Forelimb muscle (tissue), 1 donor: ENCODE measurements at places on chromosomes 5 and 9. TPM values are rescaled to one million over a fixed set of nuclear protein-coding genes. Genes with fewer than 3 reads are reported as not detected.

- DNase-seq = no peak
Observed at GRCh38 chr9:114853071-114853855, 47.4 kb upstream of the TNFSF15 start.

DNA sequence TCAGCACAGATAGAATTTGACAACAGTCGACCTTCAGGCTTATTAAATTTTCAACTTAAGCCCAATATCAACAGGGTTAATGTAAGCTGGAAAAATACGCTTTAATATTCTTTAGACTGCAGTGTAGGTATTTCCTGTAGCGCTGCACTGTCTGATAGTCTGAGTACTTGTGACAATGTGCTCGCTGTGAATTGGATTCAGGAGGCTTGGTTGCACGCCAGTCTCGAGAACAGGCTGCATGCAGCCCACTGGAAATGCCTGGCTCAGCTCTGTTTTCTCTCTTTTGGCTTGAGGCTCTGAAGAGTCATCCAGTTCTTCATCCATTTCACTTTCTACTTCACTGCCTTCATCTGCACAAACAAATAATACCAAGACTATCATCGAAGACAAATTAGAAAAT lies 300.9 kb downstream of the RFX3 start:
- DNase-seq = peak; percentile 47

DNA sequence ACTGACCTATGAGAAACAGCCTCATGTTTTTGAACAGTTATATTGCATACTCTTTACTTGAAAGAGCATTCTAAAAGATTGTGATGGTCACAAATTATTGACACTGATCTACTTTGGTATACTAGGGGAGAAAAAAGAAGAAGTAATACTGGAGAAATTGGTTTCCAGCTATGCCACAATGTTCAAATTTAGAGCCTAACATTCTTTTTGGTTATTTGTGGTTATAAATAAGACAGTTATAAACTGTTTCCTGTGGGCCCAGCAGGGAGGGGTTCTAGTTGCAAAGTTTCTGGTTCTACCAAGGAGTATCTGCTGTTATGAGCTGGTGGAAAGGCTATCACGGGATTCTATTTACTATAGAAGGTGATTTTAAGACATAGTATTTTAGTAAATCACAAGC lies 4.8 kb downstream of the CWC27 start:
- DNase-seq = no peak

DNA sequence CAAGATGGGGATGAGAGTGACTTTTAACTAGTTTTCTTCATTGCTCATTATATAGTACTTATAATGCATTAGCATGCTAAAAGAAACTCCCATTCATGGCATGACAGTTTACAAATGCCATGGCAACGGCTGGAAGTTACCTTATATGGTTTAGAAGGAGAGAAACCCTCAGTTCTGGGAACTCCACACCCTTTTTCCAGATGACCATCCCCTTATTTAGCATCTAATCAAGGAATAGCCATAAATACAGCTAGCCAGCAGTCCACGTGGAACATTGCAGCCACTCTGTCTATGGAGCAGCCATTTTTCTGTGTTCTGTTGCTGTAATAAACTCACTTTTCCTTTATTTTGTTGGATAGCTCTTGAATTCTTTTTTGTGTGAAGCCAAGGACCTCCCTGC lies 1137.8 kb downstream of the CDH18 start:
- DNase-seq = no peak

- no peak for DNase-seq
Observed at GRCh38 chr9:14238518-14238917, 75.4 kb downstream of the NFIB start.

- DNase-seq = no peak
Observed at GRCh38 chr5:15070907-15071306, 199.3 kb upstream of the ANKH start.

GRCh38 chr5:75551471-75551870 lies 39.8 kb downstream of the POLK start:
- DNase-seq = no peak

SURF4 gene
- polyA plus RNA-seq = 84.6 TPM

N4BP3 gene
- 24.9 TPM for polyA plus RNA-seq

- no peak for DNase-seq
Observed at GRCh38 chr5:2762744-2763532, 11.5 kb upstream of the IRX2 start.

GRM6 gene
- polyA plus RNA-seq = 0.81 TPM

GRCh38 chr5:57987552-57987951 lies 472.3 kb downstream of the PLK2 start:
- DNase-seq = no peak

THBS4 gene
- 198 TPM for polyA plus RNA-seq

GABRB2 gene
- polyA plus RNA-seq = 0.76 TPM

DNA sequence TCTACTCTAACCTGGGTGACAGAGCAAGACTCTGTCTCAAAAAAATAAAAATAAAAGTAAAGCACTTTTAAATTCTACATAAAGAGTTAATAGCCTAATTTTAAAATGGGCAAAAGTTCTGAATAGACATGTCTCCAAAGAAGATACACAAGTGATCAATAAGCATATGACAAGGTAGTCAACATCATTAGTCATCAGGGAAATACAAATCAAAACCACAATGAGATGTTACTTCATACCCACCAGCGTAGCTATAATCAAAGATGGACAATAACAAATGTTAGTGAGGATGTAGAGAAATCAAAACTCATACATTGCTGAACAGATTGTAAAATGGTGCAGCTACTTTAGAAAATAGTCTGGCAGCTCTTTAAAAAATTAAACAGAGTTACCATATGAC lies 64.1 kb downstream of the IQGAP2 start:
- DNase-seq = no peak

AHRR gene
- 5.0 TPM for polyA plus RNA-seq

GRCh38 chr5:78530342-78531096 lies 118.1 kb downstream of the LHFPL2 start:
- DNase-seq = no peak

CNTFR gene
- polyA plus RNA-seq = 44.9 TPM

- DNase-seq = no peak
Observed at GRCh38 chr5:68273717-68274409, 58.3 kb downstream of the PIK3R1 start.

NUTM2F gene
- polyA plus RNA-seq = not detected

- DNase-seq = no peak
Observed at GRCh38 chr9:137044502-137045177, 1.3 kb downstream of the NPDC1 start.

GRCh38 chr5:16983972-16984371 lies 47.9 kb upstream of the MYO10 start:
- no peak for DNase-seq

CCDC192 gene
- 0.48 TPM for polyA plus RNA-seq

WNK2 gene
- 16.4 TPM for polyA plus RNA-seq
